Activated CD4-positive, alpha-beta T cell treated with anti-CD3 and anti-CD28 coated beads for 36 hours (primary cell): ENCODE measurements at places on chromosomes 7 and 10.

- no peak for DNase-seq
Observed at GRCh38 chr7:129796186-129796775, 156.5 kb downstream of the UBE2H start.

DNA sequence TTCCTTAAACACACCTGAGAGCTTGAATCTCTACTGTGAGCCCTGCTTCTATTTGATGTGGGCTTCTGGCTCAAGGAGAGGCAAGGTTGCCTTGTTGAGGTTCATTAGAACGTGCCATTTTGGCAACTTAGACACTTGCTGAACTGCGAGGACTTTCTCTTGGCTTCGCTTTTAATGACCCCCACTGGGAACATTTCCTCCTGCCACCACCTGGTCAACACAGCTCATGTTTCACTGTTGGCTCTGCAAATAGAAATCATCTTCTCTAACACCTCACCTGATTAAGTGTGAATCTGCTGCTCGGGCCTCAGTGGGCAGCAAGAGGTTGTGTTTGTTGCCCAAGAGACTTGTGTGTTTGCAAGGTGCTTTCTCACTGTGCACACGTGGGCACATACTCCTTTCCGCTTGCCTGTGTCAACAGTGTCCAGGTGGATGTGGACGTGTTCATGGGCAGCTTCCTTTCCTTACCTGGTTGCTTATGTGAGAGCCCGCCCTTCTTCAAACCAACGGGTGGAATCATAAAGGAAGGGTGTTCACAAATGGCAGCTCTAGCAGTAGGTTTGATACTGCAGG is 147.0 kb downstream of the NRP1 start:
- DNase-seq, result no peak

DNA sequence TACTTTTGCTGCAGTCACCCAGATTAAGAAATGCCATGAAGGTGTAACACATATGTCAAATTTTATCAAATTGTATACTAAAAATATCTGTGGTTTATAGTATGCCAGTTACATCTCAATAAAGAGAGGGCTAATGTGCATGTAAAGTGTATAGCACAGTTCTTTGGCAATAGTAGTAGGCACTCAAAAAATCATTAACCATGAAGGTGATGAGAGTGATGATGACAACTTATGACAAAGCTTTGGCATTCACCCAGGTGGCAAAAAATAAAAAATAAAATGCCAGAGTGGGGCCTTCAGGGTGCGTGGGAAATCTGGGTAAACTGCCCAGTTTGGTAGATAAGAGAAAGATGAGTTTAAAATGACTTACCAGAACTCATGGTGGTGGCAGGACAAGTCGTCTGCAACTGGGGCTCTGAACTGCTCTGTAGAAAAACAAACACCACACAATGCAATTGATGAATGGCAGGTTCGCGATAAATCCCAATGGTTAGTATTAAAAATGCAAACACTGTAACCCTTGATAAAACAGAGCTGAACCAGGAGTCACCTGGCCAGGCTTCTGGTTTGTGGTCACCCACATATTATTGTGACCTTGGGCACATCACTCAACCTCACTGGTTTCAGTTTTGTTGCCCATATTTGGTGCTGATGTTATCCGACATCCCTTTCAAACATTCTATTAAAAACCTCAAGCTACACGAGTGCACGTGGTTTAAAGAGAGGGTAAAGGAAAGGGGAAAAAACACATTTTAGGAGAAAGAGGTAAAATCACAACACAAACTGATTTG is 120.2 kb downstream of the SORBS1 start:
- no peak for DNase-seq

GRCh38 chr7:148336411-148336810 is 254.2 kb upstream of the C7orf33 start:
- DNase-seq, result no peak

GRCh38 chr10:124092250-124092859 is 1.0 kb downstream of the CHST15 start:
- peak; percentile 62 for DNase-seq

DNA sequence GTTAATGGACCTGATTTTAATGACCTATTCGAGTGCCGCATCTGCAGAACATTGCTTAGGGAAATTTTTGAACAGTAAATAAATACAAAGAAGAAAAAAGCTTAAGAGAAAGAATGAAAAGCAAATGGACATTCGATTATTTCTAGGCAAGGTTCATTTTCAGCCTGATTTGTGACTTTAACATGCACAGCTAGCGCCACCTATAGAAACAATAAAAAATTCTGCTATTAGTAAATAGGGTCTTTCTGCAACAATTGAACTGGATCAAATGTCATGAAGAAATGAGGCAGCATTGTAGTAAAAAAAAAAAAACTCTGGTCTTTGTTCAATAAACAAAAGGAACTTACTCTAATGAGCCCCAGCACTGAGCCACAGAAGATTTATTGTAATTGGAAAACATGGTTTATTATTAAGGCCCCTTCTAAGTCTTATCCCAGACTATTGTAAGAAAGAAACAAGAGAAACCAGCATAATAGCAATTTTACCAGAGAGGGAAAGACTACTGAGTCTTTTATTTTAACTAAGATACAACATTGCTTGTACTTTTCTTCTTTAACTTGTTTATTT is 41.4 kb upstream of the GHITM start:
- DNase-seq, result no peak

GRCh38 chr10:92822060-92822634 is 26.2 kb upstream of the EXOC6 start:
- DNase-seq, result no peak

- DNase-seq, result no peak
Observed at GRCh38 chr7:13839063-13839462, 150.4 kb downstream of the ETV1 start.

- DNase-seq, result no peak
Observed at GRCh38 chr7:140609646-140610045, 31.0 kb downstream of the DENND2A start.

DNA sequence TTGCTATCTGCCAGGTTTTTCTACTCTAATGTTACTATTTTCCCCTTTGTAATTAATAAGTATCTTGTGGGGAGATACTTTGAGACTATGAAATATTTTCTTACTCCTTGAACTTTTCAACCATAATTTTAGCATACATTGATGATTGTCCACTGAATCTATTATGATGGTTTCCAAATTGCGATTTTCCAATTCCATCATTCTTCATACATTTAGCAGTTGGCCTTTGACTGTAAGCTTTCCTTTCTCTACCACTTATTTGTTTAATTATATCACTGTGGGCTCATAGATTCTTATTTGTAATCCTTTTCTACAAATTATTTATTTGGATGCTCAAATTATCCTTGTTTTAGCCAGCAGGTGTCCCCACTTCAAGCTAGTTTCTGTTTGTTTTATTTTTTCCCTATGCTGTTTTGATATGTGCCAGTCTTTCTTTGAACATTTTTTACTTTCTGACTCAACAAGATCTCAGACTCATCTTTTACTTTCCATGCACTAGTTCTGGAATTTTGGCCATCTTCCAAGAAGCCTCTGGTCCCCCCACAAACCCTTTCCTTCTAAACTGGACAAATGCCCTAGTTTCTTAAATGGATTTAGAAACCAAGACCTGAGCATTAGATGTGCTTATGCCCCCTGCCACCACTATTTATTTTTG is 11.4 kb upstream of the MRPS16 start:
- peak; percentile 7 for DNase-seq

DNA sequence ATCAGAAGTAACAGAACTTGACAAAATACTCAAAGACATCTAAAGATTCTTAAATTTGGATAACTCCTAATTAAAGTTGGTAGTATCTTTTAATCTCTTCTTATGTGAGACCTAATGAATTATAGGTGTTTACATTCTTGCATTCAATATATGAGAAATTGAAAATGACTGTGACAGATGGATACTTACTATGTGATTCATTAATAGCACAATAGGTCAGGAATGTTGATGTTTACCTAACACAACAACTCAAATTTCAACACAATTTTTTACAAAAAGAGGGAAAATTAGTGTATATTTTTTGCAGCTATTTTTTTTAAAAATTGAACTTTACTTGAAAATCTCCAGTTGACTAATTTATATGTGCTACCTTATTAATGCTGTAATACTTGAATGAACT is 31.7 kb upstream of the MCU start:
- no peak for DNase-seq

GRCh38 chr10:132233501-132234085 is 46.8 kb downstream of the DPYSL4 start:
- no peak for DNase-seq

DNA sequence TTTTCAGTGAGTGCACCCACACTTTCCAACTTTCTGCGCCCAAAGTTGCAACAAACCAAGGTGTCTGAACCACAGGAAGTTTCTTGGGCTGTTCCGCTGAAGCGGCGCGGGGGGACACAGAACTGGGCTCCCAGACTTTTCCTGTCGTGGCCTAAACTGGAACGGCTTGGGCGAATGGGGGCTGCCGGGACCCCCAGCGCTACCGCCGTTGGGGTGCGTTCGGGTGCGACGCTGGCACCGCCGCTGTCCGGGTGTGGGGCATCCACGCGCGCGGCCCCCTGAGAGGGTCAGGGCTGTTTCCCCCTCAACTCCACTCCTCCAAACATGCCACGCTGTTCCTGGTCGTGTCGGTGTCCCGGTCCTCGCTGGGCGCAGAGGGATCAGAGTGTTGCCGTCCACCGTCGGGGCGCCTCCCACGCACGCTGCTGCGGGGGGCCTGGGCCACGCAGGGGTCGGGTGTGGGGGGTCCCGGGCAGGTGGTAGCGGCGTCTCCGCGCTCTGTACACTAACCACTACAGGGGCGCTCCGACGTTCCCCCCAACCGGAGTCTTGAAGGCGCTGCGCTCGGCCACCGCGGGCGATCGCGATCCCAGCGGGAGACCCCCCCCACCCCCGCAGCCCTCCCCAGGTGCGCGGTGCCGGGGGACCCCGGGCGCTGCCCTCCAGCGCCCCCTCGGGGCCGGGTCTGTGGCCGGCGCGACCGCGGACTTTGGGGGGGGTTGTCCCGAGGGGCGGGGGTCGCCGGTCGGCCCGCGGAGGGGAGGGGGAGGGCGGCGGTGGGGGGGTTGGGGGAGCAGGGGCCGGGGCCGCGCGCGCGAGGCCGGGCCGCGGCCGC is 2.2 kb upstream of the CUX1 start:
- DNase-seq, result peak; percentile 78

DNA sequence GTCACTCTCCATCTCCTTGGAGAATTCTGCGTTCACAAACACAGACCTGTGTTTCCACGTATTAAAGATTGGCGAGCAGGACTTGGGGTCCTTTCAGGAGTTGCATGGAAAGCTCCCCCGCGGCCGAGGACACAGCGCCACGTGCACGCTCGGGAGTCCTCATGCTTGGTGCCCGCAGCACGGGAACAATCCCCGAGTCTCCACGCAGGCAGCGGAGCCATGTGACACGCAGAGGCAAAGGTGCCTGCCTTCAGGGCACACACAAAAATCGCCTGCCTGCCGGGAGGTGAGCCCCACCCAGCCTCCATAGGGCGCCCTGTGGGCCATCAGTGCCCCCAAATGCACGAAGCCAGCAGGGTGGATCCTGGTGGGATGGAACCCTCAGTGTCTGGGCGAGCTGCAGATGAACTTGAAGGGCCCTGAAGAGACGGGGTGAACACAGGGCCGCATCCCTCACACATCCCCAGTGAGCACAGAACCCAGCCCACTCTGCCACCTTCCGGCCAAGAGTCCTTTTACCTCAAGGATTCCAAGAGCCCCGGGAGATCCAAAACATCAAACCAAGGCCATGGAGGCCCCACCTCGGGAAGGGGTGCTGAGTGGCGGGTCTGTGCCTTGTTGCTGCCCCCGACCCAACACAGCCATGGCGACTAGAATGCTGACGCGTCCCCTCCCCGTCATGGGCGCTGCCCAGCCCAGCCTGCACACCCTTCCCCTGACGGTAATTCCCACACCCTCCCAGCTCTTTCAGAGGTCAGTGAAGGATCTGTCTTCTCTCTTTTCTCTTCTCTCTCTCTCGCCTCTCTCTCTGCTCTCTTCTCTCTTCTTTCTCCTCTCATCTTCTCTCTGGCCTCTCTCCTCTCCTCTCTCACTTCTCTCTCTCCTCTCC is 55.9 kb downstream of the CFAP46 start:
- DNase-seq, result peak; percentile 2
